CD4-positive, alpha-beta T cell treated with Interleukin-12 subunit alpha and Interleukin-12 subunit beta, for 1 hour (primary cell): ENCODE measurements at places on chromosomes 16 and 17.

- no peak for DNase-seq
Measured at GRCh38 chr17:1568950-1569810, 6.6 kb upstream of the PITPNA start.

- no peak for DNase-seq
Measured at GRCh38 chr17:81463506-81463905, 49.1 kb downstream of the ACTG1 start.

DNA sequence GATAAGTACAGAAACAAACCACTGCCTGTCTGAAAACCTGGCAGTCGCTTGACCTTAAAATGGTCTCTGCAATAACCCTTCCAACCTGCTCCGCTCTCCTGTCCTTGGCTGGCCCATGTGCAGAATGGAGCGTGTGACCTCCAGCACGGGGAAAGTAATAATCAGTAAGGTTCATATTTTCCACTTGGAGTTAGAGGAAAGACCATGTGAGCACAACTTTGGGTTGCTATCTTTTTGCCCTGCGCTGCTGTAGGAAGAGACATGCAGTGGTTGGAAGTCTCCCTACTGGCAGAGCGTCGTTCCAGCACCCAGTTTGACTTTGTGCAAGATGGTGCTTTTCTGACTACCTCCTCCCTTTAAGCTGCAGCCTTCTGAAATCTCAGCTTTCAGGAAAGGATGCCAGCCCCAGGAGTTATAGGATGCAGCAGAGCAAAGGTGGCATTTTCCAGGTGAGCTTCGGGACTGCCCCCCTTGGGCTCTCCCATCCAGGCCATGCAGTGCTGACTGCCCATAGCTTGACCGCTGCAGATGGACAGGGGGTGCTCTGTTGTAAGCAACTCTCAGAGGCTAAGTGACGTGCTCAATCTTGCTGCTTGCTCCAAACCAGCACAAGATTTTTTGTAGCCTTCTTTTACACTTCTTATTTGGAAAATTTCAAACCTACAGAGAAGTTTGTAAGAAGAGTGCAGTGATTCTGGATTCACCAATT, 110.7 kb upstream of the NOL11 start:
- DNase-seq: no peak

DNA sequence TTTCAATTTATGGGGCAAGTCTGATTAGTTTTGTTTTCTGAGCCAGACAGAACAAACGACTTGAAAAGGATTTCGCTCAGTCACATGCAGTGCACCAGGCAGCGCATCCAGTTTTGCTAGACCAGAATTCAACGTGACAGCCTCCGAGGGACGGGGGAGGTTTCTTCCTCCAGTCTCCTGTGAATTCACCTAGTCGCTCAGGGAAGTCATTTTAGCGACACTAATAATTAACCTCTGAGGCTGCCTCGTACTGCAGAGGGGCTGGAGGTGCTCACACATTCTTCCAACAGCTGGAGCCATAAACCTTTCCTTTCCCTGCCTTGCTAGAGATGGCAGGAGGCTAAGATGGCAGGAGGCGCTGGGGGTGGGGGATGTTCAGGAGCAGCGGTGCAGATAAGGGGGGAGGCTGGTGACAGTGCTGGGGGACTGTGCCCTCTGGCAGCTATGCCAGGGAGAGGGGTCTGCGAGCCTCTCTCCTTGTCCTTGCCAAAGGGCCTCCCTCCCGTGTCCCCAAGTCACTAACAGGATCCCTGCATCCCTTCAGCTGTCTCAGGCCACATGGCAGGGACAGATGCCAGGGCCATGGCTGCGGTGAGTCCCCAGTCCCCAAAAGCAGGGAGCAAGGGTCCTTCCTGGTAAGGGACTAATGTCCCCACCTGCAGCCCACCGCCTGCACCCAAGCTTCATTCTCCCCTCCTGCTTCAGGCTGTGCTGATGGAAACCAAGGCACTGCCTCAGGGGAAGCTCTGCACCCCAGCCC, 24.0 kb downstream of the MXRA7 start:
- DNase-seq: no peak

DNA sequence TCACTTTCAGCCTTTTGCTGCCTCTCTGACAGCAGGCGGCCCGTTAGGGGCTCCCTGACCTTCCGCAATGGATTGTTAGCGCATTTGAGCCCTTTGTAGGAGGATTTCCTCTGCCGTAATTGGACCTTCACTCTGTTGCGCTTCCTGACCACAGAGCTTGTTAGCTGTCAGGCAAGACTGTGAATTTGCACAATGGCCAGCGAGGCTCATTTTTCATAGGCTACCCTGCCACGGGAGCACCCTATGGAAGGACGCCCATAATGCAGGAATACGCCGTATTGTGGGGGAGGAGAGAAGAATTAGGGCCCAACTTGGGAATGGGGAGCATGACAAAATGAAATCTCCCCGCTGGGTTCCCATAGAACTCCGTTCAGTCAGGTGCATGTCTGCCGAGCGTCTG, 205.2 kb upstream of the NLRP1 start:
- DNase-seq: no peak

- DNase-seq: no peak
Measured at GRCh38 chr16:4058386-4058785, 57.9 kb downstream of the ADCY9 start.

GRCh38 chr17:27457360-27457715, 1.1 kb downstream of the KSR1 start:
- DNase-seq: no peak

- DNase-seq: no peak
Measured at GRCh38 chr16:18953547-18953946, 27.3 kb upstream of the SMG1 start.

DNA sequence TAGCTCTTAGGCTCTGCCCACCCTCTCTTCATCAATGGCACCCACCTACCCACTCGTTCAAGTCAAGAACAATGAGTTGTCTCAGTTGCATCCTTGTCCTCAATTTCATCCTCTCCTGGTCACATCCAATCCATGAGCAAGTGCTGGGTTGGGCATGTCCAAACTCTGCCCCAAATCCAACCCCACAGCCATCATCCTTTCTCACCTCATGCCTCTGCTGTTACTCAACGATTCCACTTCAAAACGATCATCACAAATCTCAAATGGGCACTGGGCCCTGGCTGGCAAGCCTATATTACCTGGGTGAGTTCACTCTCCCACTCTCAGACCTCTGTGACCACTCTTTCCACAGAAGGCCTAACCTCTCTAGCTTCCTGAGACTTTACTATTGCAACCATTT, 12.0 kb upstream of the TEX2 start:
- no peak for DNase-seq

DNA sequence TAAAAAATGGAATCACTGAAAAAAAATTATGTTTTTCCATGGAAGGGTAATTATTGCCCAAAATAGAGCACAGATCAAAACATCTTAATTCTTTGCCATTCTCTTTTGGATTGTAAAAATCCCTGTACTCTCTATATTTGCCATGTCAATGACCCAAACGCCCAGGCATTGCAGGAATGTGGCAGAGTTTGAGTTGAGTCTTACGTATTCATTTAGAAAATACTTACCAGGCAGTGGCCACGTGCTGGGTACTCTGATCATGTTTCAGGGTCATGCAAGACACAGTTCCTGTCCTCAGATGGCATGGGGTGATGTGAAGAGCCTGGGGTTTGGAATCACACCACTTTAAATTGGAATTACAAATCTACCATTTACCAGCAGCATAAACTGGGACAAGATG, 267.7 kb downstream of the ABCC12 start:
- no peak for DNase-seq

DNA sequence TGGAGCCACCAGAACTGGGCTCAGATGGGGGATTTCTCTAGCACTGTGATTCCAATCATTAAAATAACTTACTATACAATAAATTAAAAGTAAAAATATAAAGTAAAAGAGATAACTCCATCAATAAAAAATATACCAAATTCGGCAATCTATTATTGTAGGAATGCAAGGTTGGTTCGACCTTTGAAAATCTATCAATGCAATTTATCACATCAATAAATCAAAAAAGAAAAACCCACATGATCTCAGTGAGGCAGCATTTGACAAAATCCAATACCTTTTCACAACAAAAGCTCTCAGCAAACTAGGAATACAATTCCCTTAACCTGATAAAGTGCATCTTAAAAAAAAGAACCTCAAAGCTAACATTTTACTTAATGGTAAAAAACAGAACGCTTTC, 17.0 kb downstream of the RAB40B start:
- no peak for DNase-seq

DNA sequence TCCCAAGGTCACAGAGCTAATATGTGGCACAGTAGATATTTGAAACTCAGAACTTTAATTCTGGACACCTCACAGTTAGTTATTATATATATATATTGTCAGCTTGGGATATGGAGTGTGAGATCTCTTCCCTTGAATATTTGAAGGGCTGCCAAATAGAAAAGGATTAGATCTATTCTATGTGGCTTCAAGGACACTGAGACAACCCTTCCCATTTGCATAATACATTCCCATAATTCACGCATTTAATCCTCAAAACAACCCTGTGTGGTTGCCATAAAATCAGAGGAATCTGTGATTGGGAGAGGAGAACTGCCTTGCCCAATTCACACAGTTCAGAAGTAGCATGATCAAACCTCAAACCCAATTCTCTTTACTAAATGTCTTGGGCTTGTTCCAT, 365.8 kb upstream of the DYNLRB2 start:
- DNase-seq: no peak

- DNase-seq: no peak
Measured at GRCh38 chr16:84667600-84668309, 19.4 kb downstream of the KLHL36 start.

GRCh38 chr17:17075125-17075781, 33.0 kb downstream of the MPRIP start:
- DNase-seq: no peak

- no peak for DNase-seq
Measured at GRCh38 chr17:18172531-18173278, 10.9 kb upstream of the ALKBH5 start.

- no peak for DNase-seq
Measured at GRCh38 chr16:86978445-86979030, 338.7 kb downstream of the C16orf95 start.

GRCh38 chr17:50603340-50603739, 31.3 kb upstream of the ABCC3 start:
- DNase-seq: no peak

- DNase-seq: no peak
Measured at GRCh38 chr16:11190588-11191560, 65.1 kb downstream of the SOCS1 start.

DNA sequence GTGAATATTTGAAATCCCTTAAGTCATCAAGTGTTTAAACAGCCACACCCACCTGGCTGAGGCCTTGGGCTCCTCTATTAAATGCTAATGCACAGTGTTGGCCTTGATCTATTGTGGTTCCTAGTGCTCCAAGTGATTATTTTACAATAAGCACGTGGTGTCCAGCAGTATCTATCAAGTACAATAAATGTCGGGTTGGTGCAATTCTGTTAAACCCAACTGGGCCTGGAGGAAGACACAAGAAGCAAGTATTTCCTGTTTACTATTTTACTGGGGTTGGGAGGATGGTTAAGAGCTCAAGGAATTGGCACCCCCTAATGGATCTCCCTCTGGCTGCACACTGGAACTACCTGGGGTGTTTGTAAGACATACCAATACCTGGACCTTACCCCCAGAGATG, 72.1 kb upstream of the HNF1B start:
- DNase-seq: no peak

- DNase-seq: no peak
Measured at GRCh38 chr16:15770107-15770506, 86.7 kb downstream of the MYH11 start.

- DNase-seq: no peak
Measured at GRCh38 chr16:50916040-50916439, 174.2 kb downstream of the CYLD start.

- DNase-seq: peak; percentile 96
Measured at GRCh38 chr17:75456417-75457046, at the start of gene TMEM94. Gene TMEM94, plus strand, starts transcription at chr17:75456635. Its CDS starts 15,271 bp downstream, at chr17:75471906.

GRCh38 chr16:102060-102855, 24.2 kb downstream of the MPG start:
- no peak for DNase-seq

- DNase-seq: no peak
Measured at GRCh38 chr16:27098366-27099049, 31.8 kb downstream of the C16orf82 start.

GRCh38 chr17:39598047-39598481, 9.7 kb downstream of the NEUROD2 start:
- DNase-seq: no peak

DNA sequence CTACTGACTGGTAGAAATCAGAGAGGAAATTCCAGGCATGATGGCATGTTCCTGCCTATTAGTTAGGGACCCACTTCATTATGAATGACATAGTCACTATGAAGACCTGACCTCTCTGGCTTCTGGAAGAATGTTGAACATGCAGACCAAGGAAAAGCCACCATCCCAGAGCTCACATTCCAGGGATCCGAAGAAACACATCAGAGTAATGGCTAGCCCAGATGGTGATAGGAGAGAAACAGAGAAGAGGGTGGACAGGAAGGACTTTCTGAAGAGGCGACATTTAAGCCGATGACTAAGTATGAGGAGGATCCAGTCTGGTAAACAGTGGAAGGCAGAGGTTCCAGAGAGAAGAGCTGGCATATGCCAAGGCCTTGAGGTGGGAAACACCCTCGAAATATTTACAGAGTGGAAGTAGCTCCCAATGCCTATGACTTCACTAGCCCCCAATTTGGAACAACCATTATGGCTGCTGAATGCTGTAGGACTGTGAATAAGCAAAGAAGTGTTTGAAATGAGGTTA, 216.2 kb downstream of the RBFOX1 start:
- DNase-seq: no peak

- no peak for DNase-seq
Measured at GRCh38 chr17:28402224-28402630, 3.8 kb downstream of the SLC46A1 start.

- DNase-seq: no peak
Measured at GRCh38 chr17:9203771-9204425, 182.6 kb downstream of the NTN1 start.

DNA sequence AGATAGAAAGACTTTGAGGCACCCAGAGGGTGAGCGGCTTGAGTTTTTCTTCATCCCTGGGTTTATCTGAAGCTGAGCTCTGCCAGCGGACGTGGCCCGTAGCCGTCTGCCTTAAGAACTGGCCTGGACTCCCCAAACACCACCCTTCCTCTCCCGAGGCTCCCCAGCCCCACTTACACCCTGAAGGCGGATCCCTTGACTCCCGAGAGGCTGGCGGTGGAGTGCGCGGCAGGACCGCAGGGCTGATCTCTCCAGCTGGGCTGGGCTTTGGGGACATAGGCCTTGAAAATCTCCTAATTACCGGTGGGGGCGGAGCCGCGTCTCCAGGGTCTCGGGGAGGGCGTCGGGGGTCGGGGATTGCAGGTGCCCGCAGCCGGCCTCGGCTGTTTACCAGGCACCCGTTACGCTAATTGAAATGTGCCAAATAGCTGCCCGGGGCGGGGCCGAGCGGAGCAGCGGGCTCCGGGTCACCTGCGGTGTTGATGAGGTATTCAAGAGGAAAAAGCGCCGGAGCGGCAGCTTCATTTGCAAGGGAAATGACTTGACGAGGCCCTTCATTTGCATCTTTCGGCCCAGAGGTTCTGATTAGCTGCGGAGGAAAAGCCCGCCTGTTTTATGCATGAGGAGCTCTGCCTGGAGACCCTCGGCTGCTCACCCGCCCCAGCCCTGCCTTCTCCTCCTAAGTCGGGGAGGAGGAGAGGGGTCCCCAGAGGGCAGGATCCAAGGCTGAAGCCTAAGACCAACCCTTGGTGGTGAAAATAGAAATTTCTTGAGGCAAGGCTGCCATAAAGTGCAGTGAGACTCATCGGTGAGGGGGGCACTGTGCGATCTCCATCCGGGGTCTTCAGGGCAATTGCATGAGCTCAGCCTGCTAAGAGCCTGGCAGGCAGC, 100.7 kb downstream of the MGAT5B start:
- DNase-seq: peak; percentile 49

GRCh38 chr17:37720989-37721388, 23.9 kb downstream of the HNF1B start:
- no peak for DNase-seq

GRCh38 chr16:72721981-72722380, 325.9 kb downstream of the ZFHX3 start:
- DNase-seq: no peak
